HEK293T (cell line): ENCODE measurements at places on chromosomes 2 and 18.

DNA sequence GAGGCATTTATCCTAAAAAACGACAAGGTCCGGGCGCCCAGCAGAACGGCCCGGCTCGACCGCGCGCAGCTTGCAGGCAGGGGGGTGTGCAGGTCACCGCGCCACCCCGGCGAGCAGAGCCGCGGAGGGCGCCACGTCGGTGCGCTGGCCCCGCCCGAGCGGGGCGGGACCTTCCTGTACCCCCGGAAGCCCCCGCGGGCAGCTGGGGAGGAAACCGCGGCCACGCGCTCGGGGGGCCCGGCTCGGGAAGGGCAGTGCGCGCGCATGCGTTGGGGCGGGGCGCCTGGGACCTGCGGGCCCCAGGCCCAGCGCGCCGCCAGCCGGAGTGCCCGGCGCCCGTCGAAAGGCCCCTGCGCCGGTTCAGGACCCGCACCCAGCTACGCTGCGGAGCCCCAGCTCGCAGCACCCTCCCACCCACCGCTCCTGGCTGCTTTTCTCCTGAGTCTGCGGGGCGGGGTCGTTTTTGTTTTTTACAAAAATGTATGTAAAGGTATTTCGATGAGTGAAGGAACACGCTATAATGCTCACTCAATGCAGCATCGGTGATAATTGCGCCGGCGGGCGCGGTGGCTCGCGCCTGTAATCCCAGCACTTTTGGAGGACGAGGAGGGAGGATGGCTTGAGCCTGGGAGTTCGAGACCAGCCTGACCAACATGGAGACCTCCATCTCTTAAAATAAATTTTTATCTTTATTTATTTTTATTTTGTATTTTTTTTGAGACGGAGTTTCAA lies 47.7 kb upstream of the POMC start:
- no peak for DNase-seq

DNA sequence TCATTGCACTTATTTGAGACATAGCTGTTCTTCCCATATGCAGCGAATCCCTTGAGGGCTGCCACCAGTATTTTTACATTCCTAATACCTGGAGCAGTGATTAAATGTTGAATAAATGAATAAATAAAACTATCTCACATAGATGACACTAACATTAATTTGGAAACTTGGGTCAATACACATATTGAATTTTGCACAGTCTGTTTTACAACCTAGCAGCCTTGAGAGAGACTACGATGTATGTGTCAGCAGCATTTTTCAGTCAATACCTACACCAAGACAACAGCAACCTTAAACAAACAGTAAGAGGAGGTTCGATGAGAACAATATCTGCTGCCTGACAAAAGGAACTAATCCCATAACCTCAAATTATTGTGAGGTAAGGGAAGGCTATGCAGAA lies 53.4 kb downstream of the NBAS start:
- no peak for DNase-seq

DNA sequence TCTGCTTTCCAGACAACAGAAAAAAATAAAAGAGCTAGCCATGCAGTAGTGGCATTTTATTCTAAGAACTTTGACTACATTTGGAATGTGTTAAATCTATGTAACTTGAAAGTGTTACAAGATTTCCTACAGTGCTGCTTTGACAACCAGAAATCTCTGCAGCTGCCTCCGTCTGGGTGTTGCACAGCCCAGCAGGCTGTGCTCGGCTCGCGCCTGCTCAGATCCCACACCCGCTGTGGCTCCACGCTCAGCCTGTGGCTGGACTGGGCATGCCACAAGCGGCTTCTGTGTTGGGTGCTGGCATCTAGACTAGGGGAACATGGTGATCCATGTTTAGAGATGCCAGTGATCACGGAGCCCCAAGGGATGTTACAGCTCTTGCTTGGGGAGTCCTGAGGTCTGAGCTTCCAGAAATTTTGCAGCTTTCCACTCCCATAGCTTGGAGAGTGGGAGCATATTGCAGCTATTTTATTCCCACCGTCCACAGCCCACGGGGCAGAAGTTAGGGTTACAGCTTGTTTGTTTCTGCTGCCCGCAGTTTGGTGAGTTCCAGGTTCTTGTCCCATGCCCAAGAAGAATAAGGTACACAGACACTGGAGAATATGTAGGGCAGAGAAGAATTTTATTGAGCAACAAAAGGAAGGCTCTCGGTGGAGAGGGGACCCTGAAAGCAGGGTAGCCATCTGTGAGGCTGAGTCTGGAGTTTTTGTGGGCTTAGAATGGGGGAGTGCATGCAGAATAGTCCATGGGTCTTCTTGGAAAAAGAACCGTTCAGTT lies 44.1 kb downstream of the FAM171B start:
- no peak for DNase-seq

- no peak for DNase-seq
Measured at GRCh38 chr2:152114366-152114765, 15.5 kb upstream of the CACNB4 start.

DNA sequence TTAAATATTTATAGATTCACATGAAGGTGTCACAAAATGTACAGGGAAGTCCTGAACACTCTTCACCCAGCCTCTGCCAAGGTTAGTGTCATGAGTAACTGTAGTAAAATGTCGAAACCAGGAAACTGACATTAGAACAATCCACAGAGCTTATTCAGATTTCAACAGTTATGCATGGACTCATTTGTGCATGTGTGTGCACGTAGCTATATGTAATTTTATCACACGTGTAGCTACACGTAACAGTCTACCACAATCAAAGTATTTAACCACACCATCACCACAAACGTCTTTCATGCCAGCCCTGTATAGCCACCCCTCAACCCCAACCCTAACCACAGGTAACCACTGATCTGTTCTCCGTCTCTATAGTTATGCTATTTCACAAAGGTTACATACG lies 211.7 kb upstream of the REV1 start:
- DNase-seq: no peak

- no peak for DNase-seq
Measured at GRCh38 chr2:174338147-174338605, 3.4 kb downstream of the SP9 start.

DNA sequence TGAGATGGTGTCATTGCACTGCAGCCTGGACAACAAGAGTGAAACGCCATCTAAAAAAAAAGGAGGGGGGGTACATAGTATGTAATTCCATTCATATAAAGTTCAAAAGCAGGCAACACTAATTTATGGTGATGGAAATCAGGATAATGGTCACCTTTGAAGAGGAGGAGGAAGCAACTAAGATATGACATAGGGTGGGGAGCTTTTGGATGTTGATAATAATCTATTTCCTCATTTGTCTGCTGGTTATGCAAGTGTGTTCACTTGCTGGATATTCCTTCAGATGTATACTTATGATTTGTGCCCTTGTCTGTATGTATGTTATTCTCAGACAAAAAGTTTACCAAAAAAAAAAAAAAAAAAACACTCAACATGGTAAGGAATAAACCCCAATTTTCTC lies 28.6 kb upstream of the ATIC start:
- DNase-seq: no peak

GRCh38 chr18:43606795-43607194 lies 329.5 kb upstream of the SYT4 start:
- DNase-seq: no peak

GRCh38 chr2:28602751-28603639 lies 107.1 kb downstream of the PLB1 start:
- DNase-seq: no peak

- DNase-seq: peak; percentile 44
Measured at GRCh38 chr2:187499941-187500532, 52.0 kb upstream of the CALCRL start.

GRCh38 chr2:417662-418061 lies 129.8 kb upstream of the ALKAL2 start:
- no peak for DNase-seq

DNA sequence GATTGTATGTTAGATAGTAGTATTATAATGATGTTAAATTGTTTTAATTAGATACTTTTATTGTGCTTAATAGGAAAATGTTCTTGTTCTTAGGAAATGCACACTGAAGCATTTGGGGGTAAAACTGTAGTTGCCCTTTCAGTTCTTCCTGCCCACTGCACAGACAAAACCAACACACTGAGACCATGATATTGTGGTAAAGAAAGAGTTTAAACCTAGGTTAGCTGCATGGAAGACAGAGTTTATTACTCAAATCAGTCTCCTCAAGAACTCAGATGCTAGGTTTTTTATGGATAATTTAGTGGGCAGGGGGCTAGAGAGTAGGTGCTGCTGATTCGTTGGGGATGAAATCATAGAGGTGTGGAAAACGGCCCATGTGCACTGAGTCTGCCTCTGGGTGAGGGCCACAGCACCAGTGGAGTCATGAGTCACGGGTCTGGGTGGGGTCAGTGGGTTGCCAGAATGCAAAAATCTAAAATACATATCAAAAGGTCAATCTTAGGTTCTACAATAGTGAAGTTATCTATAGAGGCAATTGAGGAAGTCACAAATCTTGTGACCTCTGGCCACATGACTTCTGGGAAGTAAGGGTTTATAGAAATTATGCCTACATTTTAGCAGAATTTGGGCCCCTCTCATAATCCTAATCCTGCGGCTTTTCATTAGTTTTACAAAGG lies 283.4 kb upstream of the FBXO11 start:
- DNase-seq: no peak

DNA sequence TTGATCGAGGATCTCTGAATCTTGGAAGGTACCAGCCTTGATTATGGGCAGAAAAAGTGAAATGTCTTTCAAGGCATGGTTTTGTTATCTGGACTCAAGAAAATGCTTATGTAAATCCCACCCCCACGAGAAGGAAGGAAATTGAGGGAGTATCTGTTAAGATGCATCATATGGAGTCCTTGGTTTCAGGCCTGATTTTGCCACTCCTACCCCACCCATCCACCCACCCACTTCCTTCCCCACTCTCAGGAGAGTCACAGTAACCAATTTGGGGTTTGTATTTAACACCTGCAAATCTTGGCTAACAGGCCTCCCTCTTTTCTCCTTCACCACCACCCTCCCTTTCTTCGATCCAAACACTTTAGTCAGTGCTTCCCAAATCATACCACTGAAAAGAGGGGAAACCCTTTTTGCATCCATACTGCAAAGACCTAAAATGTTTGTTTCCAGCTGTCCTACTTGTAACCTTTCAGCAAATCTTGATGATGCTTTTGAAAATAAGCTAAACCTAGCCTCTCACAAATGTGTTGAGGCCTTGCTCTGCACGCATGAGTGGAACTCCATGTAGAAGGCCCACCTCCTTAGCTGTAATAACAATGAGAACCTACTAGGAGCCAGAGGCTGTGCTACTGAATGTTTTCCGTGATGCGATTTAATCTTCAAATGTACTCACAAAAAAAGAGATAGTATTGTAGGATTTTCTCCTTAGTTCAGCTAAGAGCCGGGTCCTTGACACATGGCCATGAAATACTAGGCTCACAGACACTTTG lies 34.8 kb downstream of the POU3F3 start:
- no peak for DNase-seq

- DNase-seq: no peak
Measured at GRCh38 chr2:27194538-27195354, 17.1 kb upstream of the ATRAID start.

- no peak for DNase-seq
Measured at GRCh38 chr2:174122185-174122584, 126.1 kb downstream of the OLA1 start.

DNA sequence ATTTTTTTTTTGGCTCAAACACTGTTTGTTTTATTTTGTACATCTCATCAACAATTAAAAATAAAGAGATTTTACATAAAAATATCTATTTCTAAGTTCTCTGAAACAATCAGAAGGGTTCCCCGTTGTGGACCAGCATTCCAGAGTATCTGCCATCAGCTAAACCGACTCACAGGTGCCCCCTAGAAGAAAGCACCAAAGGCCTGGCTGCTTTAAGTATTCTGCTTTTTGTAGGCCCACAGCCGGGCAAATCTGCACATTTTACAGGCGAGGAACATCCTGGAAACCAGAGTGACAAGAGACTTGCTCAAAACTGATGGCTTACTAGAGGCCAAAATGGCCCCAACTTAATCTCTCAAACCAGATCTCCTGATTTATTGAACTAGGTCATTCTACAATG lies 82.2 kb upstream of the SETBP1 start:
- no peak for DNase-seq

DNA sequence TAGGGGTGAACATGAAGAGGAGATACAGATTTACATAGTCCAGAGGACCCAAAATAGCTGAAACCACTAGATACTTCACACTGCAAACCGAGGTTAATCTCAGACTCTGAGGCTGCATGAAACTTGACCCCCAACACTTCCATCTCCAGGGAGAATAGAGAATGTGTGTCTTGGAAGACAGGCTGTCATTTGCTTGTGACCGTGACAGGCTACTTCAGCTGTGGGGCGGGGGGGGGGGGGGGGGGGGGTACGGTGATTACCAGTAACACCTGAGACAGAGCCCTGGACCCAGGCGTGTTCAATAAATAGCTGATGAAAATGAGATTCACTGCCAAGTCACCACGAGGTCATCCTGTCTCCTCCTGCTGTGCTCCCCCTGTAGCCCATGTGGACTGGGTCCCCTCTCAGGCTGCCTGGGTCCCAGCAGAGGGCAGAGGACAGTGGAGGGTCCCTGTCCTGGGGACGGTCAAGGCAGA lies 5.7 kb upstream of the KLHL29 start:
- no peak for DNase-seq

GRCh38 chr2:134722728-134723127 lies 3.9 kb upstream of the TMEM163 start:
- DNase-seq: peak; percentile 19

DNA sequence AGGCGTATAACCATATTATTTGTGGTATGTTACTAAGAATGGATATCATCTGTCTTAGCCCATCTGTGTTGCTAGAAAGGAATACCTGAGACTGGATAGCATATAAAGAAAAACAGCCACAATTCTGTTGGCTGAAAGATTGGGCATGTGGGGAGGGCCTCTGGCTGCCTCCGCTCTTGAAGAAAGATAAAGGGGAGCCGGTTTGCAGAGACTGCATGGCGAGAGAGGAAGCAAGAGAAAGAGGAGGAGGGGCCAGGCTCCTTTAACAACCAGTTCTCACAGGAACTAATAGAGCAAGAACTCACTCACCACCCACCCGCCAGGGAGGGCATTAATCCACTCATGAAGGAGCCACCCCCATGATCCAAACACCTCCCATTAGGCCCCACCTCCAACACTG lies 29.2 kb upstream of the UXS1 start:
- DNase-seq: no peak

DNA sequence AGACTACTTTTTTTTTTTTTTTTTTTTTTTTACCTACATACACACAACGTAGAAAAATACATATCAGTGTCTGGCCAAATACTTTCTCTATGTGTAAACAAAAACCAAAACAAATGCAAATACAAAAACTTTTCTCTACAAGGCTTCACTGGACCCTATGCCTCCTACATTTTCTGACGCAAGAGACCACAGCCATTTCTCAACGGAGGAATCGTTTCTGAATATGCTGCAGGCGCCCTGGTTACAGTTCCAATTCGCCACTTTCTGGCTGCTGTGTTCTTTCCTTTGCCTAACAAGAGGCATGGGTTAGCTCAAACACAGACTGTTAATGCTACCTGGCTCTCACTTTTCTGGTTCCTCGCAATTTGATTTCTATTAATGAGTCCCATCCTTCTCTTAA lies 96.4 kb downstream of the EPB41L3 start:
- DNase-seq: no peak

- DNase-seq: no peak
Measured at GRCh38 chr18:58067601-58068000, 23.6 kb downstream of the NEDD4L start.
